ENCODE measurements at places on chromosomes 3 and 15. TPM values are rescaled to one million over a fixed set of nuclear protein-coding genes. Genes with fewer than 3 reads are reported as not detected.

Gene TMEM202
- total RNA-seq = not detected

Gene MORC1
- total RNA-seq = not detected

- no peaks in the 10 kb centered on the region for H3K36me3 ChIP-seq
- peaks cover 38% of the 10 kb centered on the region for H3K27me3 ChIP-seq
- no peak for DNase-seq
- H3K27ac ChIP-seq = no peak overlapping the region
Observed at GRCh38 chr3:37863949-37864822, 2.5 kb downstream of the CTDSPL start.

DNA sequence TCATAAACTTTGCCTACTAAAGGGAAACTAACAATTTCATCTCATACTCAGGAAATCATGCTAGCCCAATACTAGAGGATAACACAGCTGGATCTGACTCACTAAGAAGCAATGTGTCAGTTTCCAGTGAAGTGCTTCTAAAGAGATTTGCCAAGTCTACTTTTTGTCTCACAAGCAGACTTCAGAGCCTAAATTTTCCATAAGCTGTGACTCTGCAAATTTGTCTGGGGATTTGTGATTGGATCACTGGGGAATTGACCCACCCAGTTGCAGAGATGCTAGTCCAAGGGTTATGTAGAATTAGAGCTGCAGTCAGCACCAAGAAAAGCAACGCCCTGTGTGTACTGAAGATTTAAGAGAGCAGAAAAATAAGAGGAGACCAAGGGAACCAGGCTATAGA, 647.1 kb downstream of the NTRK3 start:
- no peak for DNase-seq
- no peak overlapping the region for H3K4me3 ChIP-seq
- H3K27me3 ChIP-seq = no peaks in the 10 kb centered on the region
- no peaks in the 10 kb centered on the region for H3K4me1 ChIP-seq

Gene DUOXA2
- total RNA-seq = not detected

GRCh38 chr3:155034786-155035185, 45.3 kb upstream of the MME start:
- no peaks in the 10 kb centered on the region for H3K27me3 ChIP-seq
- no peak overlapping the region for H3K4me3 ChIP-seq
- H3K36me3 ChIP-seq = no peaks in the 10 kb centered on the region
- H3K27ac ChIP-seq = no peak overlapping the region
- no peak for DNase-seq

DNA sequence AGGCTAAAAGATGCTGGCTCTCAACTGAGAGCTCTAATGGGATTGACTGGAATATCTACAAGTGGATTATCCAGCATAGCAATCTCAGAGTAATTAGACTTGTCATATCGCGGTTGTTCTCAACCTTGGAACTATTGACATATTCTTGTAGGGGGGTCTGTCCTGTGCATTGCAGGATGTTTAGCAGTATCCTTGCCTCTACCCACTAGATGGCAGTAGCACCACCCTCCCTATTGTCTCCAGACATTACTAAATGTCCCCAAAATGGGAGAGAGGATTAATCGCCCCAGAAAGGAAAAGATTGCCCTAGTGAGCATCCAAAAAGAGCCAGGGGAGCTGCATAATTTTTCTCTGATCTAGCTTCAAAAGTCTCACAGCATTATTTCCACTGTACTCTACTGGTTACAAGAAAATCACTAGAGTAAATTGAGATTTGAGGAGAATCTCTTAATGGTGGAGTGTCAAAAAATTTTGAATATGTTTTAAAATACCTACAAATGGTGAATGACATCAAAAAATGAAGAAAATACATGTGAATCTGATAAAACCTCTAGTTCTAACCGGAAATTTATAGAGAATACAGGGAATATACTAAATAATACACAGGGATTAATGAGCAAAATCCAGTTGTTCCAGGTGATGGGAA, 388.2 kb upstream of the AGTR1 start:
- H3K27me3 ChIP-seq = no peaks in the 10 kb centered on the region
- H3K4me3 ChIP-seq = no peak overlapping the region
- no peak overlapping the region for H3K27ac ChIP-seq

Gene ZPLD1
- not detected for total RNA-seq

DNA sequence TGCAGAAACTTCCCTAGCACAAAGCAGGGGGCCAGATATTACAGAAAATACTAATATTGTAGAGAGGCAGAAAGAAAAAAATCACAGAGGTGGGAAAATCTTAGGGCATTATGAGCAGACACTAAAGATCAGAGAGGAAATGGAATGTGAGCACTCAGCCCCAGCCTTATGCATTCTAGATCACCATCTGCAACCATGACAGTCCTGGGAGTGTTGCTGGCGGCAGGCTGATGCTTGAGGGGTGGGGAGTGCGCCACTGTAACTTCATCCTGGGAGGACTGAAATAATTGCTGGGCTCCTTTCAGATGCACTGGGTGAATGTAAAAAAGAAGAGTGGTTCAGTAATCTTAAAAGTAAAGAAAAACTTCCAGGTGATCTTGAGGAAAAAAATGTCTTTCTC, 427.6 kb upstream of the SEMA6D start:
- DNase-seq = no peak
- no peaks in the 10 kb centered on the region for H3K36me3 ChIP-seq
- H3K27ac ChIP-seq = no peak overlapping the region
- H3K4me3 ChIP-seq = no peak overlapping the region
- no peaks in the 10 kb centered on the region for H3K4me1 ChIP-seq

- no peaks in the 10 kb centered on the region for H3K27me3 ChIP-seq
- DNase-seq = no peak
- no peaks in the 10 kb centered on the region for H3K36me3 ChIP-seq
- H3K4me3 ChIP-seq = no peak overlapping the region
- no peaks in the 10 kb centered on the region for H3K4me1 ChIP-seq
- H3K27ac ChIP-seq = no peak overlapping the region
Observed at GRCh38 chr3:110814170-110815007, 257.2 kb upstream of the NECTIN3 start.

Gene CD200
- 19.4 TPM for total RNA-seq

Gene GPR171
- 0.35 TPM for total RNA-seq

Gene SLC6A20
- not detected for total RNA-seq

GRCh38 chr15:88990185-88990679, 77.1 kb upstream of the MFGE8 start:
- H3K4me3 ChIP-seq = no peak overlapping the region
- DNase-seq = no peak
- no peaks in the 10 kb centered on the region for H3K4me1 ChIP-seq
- no peak overlapping the region for H3K27ac ChIP-seq

- H3K4me1 ChIP-seq = no peaks in the 10 kb centered on the region
- no peaks in the 10 kb centered on the region for H3K36me3 ChIP-seq
- H3K27ac ChIP-seq = no peak overlapping the region
- no peak for DNase-seq
Observed at GRCh38 chr3:98110550-98110908, 20.0 kb upstream of the OR5H1 start.

Gene GP5
- 0.18 TPM for total RNA-seq

GRCh38 chr15:77038312-77039216, 32.3 kb downstream of the TSPAN3 start:
- peak overlapping the region; percentile 25 for H3K27ac ChIP-seq
- H3K4me3 ChIP-seq = no peak overlapping the region
- DNase-seq = no peak
- peaks cover 61% of the 10 kb centered on the region for H3K36me3 ChIP-seq
- H3K27me3 ChIP-seq = no peaks in the 10 kb centered on the region
- peaks cover 14% of the 10 kb centered on the region for H3K4me1 ChIP-seq

Gene ASB14
- total RNA-seq = not detected

Gene KIF7
- 0.22 TPM for total RNA-seq

Gene HHLA2
- 1.00 TPM for total RNA-seq

GRCh38 chr3:123151251-123151705, 50.5 kb upstream of the SEC22A start:
- H3K27me3 ChIP-seq = no peaks in the 10 kb centered on the region
- peaks cover 30% of the 10 kb centered on the region for H3K36me3 ChIP-seq
- peak overlapping the region; percentile 46 for H3K27ac ChIP-seq
- H3K4me1 ChIP-seq = peaks cover 18% of the 10 kb centered on the region

GRCh38 chr3:42891042-42891441, 14.9 kb upstream of the ZNF662 start:
- no peaks in the 10 kb centered on the region for H3K4me1 ChIP-seq
- H3K4me3 ChIP-seq = no peak overlapping the region

DNA sequence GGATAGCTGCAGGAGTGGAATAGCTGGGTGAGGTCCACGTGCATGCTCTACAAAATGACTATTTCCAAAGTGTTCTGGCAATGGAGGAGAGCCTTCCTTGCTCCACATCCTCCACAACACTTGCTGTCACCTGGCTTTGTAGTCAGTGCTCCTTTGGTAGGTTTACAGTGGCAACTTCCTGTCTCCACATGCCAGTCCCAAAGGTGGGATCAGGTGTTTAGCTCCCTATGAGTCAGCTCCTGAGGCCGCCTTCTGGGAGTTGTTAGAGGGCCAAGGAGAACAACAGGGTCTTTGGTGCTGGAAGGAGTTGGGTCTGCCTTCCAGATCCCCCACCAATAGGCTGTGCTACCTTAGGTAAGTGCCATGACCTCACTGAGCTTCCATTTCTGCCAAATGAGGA, 15.3 kb upstream of the LIMD1 start:
- no peaks in the 10 kb centered on the region for H3K27me3 ChIP-seq
- H3K27ac ChIP-seq = no peak overlapping the region
- H3K4me1 ChIP-seq = peaks cover 8% of the 10 kb centered on the region
- no peak for DNase-seq
- peaks cover 7% of the 10 kb centered on the region for H3K36me3 ChIP-seq

Gene RNF7
- total RNA-seq = 60.7 TPM

Gene CHRNB4
- total RNA-seq = not detected

GRCh38 chr3:172288651-172289050, 159.6 kb downstream of the GHSR start:
- H3K4me1 ChIP-seq = peaks cover 6% of the 10 kb centered on the region
- H3K36me3 ChIP-seq = no peaks in the 10 kb centered on the region
- H3K4me3 ChIP-seq = no peak overlapping the region
- no peaks in the 10 kb centered on the region for H3K27me3 ChIP-seq
- no peak for DNase-seq
- H3K27ac ChIP-seq = no peak overlapping the region

DNA sequence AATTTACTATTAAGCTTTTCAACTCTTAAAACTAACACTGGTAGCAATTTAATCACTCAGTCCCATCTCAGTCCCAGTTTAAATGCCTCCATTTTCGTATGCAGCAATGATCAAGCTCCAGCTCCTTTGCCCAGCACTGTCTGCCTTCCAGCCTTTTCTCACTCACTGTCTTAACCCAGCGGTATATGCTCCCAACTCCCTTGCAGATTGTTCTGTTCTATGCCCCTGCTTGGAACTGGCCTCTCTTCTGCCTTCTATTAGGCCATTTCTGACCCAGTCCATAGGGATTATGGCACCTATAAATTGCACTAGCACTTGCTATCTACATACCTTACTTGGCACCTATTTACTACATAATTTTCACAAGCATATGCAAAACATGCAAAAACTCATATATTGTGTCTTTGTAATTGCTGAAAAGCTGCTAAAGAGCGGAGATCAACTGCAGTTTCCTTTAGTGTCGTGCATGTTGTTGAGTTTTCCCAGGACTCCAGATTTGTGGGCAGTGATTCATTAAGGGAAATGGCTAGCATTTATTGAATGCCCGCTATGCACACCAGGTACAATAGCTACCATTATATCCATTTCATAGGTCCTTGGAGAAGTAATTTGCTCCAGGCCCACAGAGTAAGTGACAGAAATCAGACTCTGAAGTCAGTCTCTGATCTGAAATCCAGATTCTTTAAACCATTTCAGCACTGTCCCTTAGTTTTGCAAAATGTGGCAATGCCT, 24.4 kb downstream of the CRBN start:
- H3K27ac ChIP-seq = no peak overlapping the region
- peaks cover 83% of the 10 kb centered on the region for H3K36me3 ChIP-seq
- DNase-seq = no peak
- no peak overlapping the region for H3K4me3 ChIP-seq
- no peaks in the 10 kb centered on the region for H3K4me1 ChIP-seq

GRCh38 chr3:193157051-193157450, 84.0 kb upstream of the PLAAT1 start:
- H3K4me1 ChIP-seq = no peaks in the 10 kb centered on the region
- DNase-seq = no peak
- no peaks in the 10 kb centered on the region for H3K36me3 ChIP-seq
- no peaks in the 10 kb centered on the region for H3K27me3 ChIP-seq
- H3K27ac ChIP-seq = no peak overlapping the region

DNA sequence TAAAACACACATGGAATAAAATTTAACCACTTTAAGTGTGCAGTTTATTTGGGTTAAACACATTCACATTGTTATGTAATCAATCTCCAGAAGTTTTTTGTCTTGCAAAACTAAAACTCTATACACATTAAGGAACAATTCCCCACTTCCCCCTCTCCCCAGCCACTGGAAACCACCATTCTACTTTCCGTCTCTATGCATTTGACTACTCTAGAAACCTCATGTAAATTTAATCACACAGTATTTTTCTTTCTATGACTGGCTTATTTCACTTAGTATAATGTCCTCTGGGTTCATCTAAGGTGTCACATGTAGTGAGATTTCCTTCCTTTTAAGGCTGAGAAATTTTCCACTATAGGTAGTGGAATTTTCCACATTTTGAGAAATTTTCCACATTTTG, 568.7 kb upstream of the UBE2E2 start:
- no peak overlapping the region for H3K4me3 ChIP-seq
- no peak overlapping the region for H3K27ac ChIP-seq
- DNase-seq = no peak
- no peaks in the 10 kb centered on the region for H3K36me3 ChIP-seq
- no peaks in the 10 kb centered on the region for H3K4me1 ChIP-seq

Gene RFX7
- total RNA-seq = 27.8 TPM

DNA sequence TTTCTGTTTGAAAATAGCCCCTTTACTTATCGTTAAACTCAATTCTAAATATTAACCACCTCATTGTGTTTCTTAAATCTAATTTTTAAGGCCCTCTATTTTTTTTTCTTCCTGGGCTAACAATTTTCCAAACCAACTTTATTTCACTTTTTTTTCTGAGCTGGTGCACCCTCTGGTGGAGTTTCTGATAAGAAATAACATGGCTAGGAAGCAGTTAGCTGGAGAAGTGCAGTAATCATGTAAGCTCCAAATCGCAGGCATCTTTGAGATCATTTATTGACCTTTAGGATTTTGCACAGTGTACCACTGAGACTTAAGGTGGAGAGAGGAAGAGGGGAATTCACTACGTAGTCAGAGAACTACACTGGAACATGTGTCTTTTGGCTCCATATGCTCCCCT, 6.4 kb downstream of the TMEM207 start:
- no peak overlapping the region for H3K27ac ChIP-seq
- H3K36me3 ChIP-seq = no peaks in the 10 kb centered on the region
- DNase-seq = no peak
- H3K27me3 ChIP-seq = peaks cover 7% of the 10 kb centered on the region
- H3K4me3 ChIP-seq = no peak overlapping the region

Gene PEX5L
- total RNA-seq = not detected

Gene SCAMP2
- 129 TPM for total RNA-seq

DNA sequence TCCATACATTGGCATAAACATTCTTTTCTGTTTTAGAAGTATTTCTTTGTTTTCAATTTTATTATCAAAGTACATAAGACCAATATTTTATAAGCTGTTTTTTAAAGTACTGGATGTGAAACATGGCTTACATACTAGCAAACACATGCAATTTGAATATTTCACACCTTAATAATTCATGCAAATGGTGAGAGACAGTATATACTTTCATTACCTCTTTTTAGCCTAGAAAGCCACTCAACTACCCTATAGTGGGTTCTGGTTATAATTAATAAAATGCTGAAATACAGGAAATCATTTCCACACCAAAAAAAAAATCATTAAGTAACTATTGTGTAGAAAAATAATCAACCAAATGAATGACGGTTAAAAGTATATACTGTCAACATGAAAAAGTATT, 38.5 kb upstream of the MELTF start:
- H3K4me3 ChIP-seq = no peak overlapping the region
- H3K27me3 ChIP-seq = no peaks in the 10 kb centered on the region
- H3K36me3 ChIP-seq = peaks cover 37% of the 10 kb centered on the region
- no peak for DNase-seq
- H3K27ac ChIP-seq = no peak overlapping the region
- peaks cover 15% of the 10 kb centered on the region for H3K4me1 ChIP-seq

All from activated B cell treated with CpG ODN at 0.5 μM for 24 hours (primary cell).